CD4-positive, alpha-beta T cell treated with Interferon gamma for 1 hour (primary cell): ENCODE measurements at places on chromosomes 11 and 22.
A peak's percentile ranks its signal among the peaks of the same experiment; 100 is the strongest.

- DNase-seq = no peak
Measured at GRCh38 chr22:24982301-24983056, 30.0 kb downstream of the KIAA1671 start.

GRCh38 chr11:45180179-45180847 is 33.9 kb downstream of the PRDM11 start:
- DNase-seq = no peak

DNA sequence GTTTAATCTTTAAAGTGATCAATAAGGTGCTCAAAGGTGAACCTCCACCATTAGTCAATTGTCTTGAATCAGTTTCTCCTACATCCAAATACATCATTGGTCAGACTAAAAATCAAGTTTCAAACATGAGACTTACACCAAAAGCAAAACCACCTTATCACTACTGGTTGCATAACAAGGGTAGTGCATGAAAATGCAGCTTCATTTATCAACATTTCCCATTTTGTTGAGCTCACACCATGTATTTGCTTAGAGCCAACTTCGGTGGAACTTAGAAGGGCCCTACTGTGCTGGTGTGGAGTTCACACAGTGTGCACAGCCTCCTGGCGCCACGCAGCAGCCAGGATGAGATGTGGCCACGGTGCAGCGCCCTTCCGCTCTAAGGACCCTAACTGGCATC is 23.1 kb upstream of the PHLDA2 start:
- DNase-seq = no peak

GRCh38 chr22:39943337-39943736 is 16.9 kb upstream of the TMA7B start:
- DNase-seq = peak; percentile 41

DNA sequence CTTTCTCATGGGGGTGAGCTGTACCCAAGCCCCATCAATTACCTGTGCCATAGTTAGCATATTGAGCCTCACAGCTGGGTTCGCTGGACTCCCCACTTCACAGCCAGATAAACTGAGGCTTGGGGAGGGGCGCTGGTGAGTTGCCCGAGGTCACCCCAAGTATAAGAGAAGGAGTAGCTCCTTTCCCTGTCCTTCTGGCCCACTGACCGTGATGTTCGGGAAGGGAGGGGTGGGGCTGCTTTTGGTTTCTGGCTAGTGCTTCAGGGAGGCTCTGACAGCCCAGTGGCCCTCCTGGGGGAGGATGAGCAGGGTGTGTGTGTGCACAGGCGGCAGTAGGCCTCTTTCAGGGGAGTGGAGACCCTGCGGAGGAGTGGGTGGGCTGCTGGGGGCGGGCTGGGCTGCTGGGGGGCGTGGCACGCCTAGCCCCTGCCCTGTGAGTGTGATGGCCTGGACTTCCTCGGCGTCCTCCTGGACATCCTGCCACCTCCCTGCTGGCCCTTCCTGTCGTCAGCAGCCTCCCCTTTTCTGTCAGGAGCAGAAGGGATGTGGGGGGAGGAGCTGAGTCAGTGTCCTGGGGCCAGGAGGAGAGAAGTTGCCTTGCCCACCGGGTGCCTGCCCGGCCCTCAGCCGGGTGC is 50.3 kb downstream of the TRIOBP start:
- no peak for DNase-seq

GRCh38 chr11:121671283-121672168 is 218.8 kb upstream of the SORL1-AS1 start:
- no peak for DNase-seq

- no peak for DNase-seq
Measured at GRCh38 chr22:24772493-24773220, 1.9 kb downstream of the PIWIL3 start.

DNA sequence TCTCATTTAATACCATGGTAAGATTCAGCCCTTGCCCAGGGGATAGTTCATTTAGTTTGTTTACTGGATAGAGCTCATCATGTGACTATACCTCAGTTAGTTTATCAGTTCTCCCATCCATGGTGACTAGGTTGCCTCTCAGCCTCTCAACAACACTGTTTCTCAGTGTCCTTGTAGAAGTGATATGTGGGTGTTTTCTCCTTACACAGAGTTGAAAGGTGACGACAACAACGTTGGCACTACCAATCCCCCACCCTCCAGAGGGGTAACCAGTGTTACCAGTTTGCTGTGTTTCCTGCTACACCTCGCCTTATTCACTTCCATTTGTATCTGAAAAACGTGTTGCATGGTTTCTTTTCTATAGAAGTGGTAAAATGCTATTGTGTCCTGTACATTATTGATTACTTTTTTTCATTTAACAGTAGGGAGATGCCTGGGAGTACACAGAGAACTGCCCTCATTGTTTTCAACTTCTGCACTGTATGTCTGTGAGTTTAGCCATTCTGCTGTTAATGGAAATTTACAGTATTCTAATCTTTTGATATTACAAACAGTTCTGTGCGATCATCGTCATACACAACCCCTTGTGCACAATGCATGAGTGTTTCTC is 11.6 kb downstream of the NEAT1 start:
- no peak for DNase-seq

DNA sequence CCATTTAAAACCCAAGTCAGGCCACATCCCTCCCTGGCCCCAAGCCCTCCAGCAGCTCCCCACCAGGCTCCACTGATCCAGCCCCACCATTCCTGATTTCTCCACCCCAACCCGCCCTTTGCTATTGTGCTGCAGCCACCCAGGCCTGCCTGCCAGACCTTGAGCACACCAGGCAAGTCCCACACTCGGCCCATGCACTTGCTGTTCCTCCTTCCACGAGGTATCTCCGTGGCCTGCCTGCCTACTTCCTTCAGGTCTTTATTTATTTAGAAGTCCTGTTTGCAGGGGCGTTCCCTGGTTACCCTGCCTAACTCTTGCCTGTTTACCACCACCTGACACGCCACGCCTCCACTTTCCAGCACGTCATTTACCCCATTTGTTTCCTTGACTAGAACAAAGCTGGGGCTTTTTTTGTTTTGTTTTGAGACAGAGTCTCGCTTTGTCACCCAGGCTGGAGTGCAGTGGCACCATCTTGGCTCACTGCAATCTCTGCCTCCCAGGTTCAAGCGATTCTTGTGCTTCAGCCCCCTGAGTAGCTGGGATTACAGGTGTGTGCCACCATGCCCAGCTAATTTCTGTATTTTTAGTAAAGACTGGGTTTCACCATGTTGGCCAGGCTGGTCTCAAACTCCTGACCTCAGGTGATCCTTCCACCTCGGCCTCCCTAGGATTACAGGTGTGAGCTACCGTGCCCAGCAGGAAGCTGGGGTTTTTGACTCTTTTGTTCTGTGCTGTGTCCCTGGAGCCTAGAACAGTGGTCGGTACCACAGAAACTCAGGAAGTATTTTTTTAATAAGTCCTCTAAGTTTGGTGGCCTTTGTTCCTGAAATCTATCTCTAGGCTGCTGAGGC is 6.7 kb downstream of the CENPM start:
- peak; percentile 98 for DNase-seq

DNA sequence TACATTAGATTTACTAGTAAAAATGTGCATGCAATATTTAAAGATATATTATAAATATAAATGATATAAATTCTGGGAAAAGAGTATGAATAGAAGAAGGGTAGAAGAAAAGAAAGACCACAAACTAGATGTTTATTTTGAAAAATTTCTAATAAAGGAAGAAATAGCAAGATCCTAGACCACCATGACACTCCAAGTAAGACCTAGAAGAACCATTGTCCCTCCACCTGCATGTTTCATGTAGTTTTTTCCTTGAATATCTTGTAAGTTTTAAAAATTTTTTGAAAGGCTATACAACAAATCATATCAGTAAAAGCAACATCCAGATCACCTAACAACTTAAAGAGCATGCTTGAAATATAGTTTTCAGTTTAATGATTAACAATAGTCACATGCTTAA is 46.8 kb downstream of the ARHGAP32 start:
- DNase-seq = no peak

GRCh38 chr22:45398214-45398613 is 15.2 kb downstream of the SMC1B start:
- DNase-seq = no peak

DNA sequence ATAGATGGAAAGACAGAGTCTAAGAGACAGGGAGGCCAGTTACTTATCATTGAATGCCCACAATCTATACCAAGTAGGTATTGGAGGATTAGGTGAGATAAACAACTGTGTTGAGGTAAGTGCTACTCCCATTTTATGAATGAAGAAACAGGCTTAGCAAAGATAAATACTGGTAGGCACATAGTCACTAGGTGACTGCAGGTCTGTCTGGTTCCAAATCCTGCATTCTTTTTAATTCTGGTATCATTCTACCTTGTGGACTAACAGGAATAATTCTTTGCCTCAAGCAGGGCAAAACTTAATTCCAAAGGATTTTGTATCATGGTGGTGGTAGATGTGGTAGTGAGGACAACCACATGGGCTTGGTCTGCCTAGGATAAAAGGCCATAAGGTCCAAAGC is 28.4 kb downstream of the RNF169 start:
- no peak for DNase-seq

GRCh38 chr11:57764566-57764965 is 3.0 kb downstream of the CTNND1 start:
- DNase-seq = no peak
